Activated naive CD4-positive, alpha-beta T cell (primary cell): ENCODE measurements at places on chromosomes 3 and 15.

- DNase-seq, result no peak
Observed at GRCh38 chr3:188187053-188187452, 33.1 kb downstream of the LPP start.

- peak; percentile 60 for DNase-seq
Observed at GRCh38 chr3:25648107-25648535, 16.6 kb downstream of the TOP2B start.

DNA sequence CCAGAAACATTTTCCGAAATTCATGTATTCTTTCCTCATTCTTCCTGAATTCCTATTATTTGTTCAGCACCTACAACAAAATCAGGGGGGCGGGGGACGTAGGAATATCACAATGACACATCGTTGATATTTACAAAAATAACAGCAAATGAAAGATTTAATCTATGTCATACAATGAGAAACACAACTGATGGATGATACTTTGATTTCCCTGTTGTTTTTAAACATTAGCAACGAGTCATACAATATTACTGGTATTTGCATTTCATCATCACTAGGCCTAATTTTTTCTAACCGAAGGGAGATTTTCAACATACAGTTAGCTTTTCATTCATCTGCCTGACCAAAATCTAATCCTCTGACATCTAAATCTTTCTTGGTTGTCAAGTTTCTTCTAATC lies 45.3 kb upstream of the INO80 start:
- DNase-seq, result no peak

- DNase-seq, result no peak
Observed at GRCh38 chr15:92228830-92229229, 164.9 kb upstream of the ST8SIA2 start.

GRCh38 chr3:56884387-56884786 lies 82.6 kb upstream of the ARHGEF3 start:
- no peak for DNase-seq

- DNase-seq, result no peak
Observed at GRCh38 chr15:40307421-40308211, at the start of gene PLCB2. PLCB2 (minus strand) TSS chr15:40307935; CDS start chr15:40307672, 263 bp downstream.

DNA sequence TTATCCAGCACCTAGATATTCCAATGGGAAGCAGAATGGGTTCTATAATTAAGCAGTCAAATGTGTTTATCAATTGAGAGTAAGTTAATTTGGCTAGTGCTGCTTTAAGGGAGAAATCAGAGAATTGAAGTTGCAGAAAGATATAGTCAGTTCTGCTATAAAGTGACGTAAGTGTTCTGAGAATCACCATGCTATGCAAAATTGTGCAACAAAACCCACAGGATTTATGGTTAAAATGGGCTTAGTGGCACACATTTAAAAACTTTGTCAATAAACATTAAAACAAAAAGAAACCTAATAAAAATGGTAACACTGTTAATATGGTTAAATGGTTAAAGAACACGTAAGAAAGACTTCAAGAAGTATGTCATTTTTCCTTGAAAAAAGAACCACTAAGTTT lies 74.5 kb downstream of the TMEM108 start:
- DNase-seq, result no peak

DNA sequence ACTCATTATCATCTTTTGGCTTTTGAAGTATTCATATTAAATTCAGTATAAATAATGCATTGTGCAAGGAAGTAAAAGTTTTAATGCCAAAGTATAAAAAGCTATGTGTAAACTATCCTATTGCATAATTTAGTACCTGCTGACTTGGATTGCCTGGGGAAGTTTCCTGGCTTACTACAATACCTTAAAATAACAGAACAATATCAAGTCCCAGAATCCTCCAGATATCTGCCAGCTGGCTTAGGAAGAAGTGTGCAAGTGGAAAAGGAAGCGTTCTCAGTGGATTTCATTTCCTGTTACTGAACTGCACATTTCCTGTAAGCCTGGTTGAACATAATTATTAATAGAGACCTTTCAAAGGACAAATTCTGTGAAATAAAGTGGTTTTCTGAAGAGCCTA lies 236.7 kb downstream of the ADAMTSL3 start:
- no peak for DNase-seq

GRCh38 chr3:80688814-80689213 lies 921.0 kb upstream of the ROBO1 start:
- no peak for DNase-seq

GRCh38 chr3:8663177-8664061 lies 18.8 kb upstream of the SSUH2 start:
- no peak for DNase-seq

GRCh38 chr15:50523851-50524251 lies 22.6 kb downstream of the USP50 start:
- no peak for DNase-seq

- DNase-seq, result no peak
Observed at GRCh38 chr3:10280177-10280529, 12.6 kb downstream of the GHRL start.

DNA sequence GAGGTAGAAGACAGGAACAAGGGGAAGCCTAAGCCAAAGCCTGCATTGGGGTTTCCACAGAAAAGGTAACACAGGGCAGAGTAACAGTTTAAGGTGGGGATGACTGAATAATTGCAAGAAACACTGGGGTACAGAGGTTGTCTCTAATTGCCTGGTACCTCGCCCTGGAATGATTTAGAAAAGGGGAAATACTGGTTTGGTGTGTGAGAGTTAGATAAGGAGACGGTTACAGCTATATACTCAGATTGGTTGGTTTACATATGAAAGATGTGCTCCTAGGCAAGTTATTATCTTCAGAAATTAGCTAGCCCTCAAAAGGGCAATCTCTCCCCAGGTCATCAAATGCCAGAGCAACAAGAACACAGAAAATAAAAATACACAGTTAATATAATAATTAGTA lies 58.8 kb downstream of the SMARCC1 start:
- no peak for DNase-seq

GRCh38 chr3:111694471-111694870 lies 99.3 kb upstream of the ZBED2 start:
- no peak for DNase-seq

- no peak for DNase-seq
Observed at GRCh38 chr3:5072100-5072816, 49.8 kb upstream of the ARL8B start.

GRCh38 chr3:52237657-52238172 lies 1.2 kb downstream of the TWF2 start:
- no peak for DNase-seq

DNA sequence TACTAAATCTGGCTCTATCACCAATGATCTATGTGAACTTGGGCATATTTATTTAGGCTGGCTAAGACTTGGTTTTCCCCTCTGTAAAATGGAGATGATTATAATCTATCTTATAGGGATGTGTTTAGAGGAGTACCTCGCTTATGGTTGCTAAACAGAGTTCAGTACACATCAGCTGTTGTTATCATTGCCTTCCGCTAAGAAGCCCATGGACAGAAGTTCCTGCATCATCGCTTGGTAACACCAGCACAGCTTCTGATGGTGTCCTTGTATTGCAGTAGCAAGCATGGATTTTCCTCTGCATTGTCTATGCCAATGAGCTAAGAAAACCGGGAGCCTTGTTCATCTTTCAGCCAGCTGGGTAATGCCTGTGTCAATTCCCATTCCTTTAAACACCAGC lies 73.1 kb upstream of the LRTM1 start:
- DNase-seq, result no peak

GRCh38 chr3:188349351-188349901 lies 195.5 kb downstream of the LPP start:
- DNase-seq, result no peak

- no peak for DNase-seq
Observed at GRCh38 chr3:192687488-192688152, 39.7 kb downstream of the FGF12 start.

GRCh38 chr3:197597335-197597734 lies 41.6 kb upstream of the BDH1 start:
- no peak for DNase-seq

GRCh38 chr15:81485806-81486205 lies 111.8 kb upstream of the TMC3 start:
- no peak for DNase-seq

DNA sequence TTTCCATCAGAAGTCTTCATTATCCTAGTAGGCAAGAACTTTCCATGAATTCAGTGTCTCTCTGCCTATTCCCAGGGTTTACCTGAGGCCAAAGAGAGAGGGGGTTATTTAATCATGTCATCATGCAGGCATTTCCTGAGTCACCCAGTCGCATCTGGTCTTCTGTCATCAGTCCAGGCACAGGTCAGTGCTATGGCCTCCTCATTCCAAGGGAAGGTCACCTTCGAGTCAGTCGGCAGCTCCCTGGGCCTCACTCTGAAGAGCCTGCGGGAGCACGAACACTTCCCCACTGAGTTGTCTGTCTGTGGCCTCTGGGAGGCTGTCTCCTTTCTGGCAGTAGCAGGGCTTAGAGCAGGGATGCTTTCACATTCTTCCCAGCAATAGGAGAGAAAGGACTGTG lies 26.2 kb upstream of the LRTM1 start:
- DNase-seq, result no peak

GRCh38 chr3:113719294-113719693 lies 22.9 kb upstream of the USF3 start:
- DNase-seq, result no peak

- no peak for DNase-seq
Observed at GRCh38 chr3:42117175-42118008, 26.2 kb downstream of the TRAK1 start.

DNA sequence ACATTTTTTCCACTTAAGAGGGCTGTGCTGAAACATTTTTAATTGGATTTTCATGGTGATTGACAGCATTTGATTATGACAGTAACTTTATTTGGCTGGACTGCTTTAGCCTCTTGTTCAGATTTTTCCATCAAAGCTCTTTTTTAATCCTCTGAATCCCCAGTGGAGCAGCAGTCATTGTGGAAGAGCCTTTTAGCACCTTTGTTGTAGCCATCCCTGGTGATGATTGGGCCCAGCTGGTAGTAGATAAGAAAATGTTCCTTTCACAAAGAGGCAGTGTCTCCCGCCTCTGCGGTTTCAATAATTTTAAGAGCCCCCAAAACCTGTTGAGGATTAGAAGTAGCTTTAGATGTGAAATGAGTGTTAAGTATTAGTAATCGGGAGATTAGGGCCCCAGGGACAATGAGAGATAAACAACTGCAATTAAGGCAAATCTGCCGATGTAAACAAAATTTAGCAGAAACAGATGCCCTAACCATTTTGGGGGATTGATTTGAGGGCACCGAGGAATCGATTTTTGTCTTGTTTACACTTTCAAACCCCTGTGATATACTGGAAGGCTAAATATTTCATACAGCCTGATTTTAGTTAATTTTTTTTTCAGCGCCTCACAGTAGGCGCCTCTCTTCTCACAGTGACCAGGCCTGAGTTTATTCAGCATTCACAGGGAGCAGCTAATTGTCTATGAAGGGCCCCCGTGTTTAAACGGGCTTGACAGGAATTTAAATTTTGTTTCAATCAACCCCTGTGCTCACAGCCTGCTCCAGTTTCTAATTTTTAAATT lies 43.2 kb upstream of the SKOR1 start:
- DNase-seq, result no peak

GRCh38 chr3:122516846-122517360 lies 2.2 kb upstream of the KPNA1 start:
- no peak for DNase-seq

GRCh38 chr15:80931721-80932512 lies 57.7 kb downstream of the MESD start:
- no peak for DNase-seq

- DNase-seq, result no peak
Observed at GRCh38 chr3:81437683-81438082, 323.8 kb downstream of the GBE1 start.

- DNase-seq, result no peak
Observed at GRCh38 chr3:173889596-173889995, 492.1 kb downstream of the NLGN1 start.

DNA sequence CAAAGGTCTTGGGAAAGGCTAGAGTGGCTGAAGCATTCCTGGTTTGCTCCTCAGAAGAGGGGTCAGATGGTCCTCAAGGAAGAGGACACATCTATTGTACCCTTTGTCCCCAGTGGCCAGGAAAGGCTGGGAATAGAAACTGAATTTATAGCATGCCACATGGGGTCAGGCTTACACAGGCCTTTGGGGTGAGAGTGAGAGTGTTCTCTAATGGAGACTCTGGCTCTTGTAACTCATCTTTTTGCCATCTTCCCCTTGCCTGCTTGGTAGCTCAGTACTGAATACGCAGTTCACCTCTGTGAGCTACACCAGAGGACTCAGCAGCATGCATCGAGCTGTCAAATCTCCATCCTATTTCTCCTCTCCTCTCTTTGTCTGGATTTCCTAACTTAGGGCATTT lies 87.5 kb downstream of the ATP2B2 start:
- no peak for DNase-seq

DNA sequence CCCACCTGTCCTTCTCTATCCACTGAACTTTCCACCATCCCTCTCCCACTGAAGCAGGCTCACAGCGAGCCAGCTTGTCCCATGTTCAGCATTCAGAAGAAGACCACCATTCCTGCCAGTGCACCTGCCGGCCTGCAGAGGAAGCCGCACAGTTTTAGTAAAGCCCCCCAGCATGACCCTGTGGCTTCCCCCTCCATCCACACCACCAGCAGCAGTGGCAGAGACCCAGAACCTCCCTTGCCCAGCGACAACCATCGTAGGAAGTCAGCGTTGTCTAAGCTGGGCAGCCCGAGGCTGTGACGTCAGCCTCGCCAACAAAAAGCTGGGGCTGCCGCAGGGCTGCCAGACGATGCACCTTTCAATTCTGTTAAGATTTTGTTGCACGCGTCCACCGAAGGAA lies 66.6 kb upstream of the TAMM41 start:
- no peak for DNase-seq

DNA sequence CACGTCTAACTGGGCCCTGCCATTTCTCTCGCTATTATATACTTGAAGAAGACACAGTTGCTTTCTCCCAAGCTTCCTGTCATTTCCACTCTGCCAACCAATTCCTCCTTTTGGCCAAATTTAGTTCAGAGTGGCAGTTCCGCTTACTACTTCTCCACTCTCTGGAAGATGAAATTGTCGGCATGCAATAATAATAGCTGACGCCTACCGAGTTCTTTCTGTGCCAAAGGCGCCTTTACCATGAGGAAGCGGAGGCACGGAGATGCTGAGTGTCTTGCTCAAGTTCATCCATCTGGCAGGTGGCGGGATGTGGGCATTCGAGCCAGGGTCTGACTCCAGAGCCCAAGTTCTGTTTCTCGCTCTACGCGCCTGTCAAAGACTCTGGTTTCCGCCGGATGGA lies 14.6 kb upstream of the NRROS start:
- DNase-seq, result no peak

GRCh38 chr3:71064956-71065763 lies 518.4 kb downstream of the FOXP1 start:
- DNase-seq, result peak; percentile 53

DNA sequence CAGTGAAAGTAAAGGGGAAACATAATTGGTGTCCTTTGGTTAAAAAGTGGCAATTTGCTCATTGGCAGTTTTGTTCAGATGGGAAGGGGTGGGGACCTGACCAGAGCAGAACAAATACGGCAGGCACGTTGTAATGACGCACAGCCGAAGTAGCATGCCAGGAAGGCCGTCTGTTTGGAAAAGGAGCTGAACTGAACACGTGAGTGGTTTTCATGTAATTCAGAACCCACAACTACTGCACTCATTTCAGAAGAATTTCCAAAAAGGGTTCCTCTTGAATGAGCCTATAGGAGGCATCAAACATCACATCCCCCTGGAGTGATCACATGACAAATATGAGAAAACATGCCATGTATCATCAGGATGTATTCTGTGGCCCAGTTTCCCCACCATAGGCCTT lies 42.9 kb upstream of the LMCD1 start:
- no peak for DNase-seq
